GOT3 (cell line): ENCODE measurements at places on chromosomes 16 and 17.

- DNase-seq, result no peak
These were observed 8.5 kb downstream of the SNTB2 start for GRCh38 chr16:69195369-69196029.

DNA sequence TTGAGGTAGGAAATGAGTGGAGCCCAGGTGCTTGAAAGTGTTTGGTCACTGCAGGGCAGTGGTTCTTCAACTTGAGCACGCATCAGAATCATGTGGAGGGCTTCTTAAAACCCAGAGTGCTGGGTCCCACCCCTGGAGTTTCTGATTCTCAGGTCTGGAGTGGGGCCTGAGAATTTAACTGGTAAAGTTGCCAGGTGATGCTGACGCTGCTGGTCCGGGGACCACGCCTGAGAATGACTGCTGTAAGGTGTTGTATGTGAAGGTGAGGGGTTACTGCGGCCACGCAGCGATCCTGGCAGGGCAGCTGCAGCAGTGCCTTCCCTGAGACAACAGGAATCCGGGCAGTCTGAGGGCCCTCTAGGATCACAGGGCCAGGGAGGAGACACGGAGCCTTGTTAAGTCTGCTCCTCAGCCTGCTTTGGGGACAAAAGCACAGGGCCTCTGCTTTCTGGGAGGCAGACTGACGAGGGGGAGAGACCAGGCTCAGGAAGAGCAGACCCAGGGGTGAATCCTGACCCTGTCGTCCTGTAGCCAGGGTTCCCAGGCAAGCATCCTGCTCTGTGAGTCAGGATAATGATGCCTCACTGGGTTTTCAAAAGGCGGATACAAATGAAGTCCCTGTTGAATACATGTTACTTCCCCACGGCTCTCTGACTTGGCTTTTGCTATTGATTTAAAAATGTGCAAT, 16.2 kb downstream of the CCDC42 start:
- DNase-seq, result no peak

DNA sequence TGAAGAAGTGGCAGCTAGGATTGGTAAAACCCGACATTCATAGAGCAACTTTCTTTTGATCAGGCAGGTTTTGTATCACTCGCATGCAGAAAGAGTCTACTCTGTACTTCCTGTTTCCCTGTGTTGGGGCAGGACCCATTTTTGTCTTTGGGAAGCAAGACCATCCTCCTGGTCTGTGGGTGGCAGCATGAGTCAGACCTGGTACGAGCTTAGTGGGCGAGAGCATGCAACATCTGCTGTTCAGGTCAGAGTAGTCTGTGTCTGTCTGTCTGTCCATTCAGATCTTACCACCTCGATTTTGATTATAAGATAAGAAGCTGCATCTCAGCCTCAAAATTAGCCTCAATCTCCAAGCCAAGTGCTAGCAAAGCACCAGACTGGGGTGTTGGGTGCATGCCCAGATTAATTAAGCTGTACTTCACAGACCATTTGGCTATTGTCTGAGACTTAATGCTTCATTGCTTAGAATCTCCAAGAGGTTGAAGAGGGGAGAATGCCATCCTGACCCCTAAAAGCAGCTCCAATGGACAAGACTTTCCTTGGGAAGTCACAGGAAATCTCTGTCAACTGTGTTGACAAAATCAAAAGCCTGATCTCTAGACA, 110.9 kb downstream of the XYLT1 start:
- DNase-seq, result no peak

DNA sequence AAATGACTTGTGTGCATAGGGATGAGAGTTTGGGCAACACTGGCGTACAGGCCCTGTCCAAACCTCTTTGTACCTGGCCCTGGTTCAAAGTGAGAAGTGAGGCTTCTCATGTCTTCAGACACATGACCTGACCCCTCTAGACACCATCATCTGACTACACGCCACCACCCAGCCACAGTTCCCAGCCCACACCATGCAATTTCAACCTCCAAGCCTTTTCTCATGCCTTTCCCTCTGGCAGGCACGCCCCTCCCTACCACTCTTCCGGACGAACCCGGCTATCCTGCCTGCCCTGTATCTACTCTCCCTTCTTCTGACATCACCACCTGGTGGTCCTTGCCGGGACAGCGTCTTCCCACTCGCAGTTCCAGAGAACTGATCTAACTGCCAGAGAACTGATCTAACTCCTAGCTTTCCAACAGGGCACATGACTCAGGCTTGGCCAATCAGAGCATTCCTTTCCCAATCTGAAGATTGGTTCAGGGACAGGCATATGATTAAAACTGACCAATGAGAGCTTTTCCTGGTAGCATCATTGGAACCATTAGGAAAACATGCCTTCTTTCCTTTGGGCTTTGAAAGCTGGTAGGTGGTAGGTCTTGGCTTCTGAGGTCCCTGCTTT, 27.1 kb upstream of the IL21R start:
- DNase-seq, result peak; percentile 24

DNA sequence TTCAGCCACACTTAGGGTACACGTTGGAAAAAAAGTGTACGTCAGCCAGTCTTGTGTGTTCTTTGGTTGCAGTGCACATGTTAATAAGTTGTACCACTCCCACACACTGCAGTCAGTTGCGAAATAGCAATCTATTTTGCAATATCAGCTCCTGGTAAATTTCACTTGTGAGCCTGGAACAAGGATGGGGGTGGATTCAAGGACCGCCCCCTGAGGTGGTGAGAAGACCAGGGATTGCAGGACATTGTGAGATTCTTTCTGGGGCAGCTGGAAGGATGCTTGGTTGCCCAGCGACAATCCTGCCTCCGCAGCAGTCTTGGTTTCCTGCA, 78.6 kb upstream of the ZFHX3 start:
- no peak for DNase-seq

DNA sequence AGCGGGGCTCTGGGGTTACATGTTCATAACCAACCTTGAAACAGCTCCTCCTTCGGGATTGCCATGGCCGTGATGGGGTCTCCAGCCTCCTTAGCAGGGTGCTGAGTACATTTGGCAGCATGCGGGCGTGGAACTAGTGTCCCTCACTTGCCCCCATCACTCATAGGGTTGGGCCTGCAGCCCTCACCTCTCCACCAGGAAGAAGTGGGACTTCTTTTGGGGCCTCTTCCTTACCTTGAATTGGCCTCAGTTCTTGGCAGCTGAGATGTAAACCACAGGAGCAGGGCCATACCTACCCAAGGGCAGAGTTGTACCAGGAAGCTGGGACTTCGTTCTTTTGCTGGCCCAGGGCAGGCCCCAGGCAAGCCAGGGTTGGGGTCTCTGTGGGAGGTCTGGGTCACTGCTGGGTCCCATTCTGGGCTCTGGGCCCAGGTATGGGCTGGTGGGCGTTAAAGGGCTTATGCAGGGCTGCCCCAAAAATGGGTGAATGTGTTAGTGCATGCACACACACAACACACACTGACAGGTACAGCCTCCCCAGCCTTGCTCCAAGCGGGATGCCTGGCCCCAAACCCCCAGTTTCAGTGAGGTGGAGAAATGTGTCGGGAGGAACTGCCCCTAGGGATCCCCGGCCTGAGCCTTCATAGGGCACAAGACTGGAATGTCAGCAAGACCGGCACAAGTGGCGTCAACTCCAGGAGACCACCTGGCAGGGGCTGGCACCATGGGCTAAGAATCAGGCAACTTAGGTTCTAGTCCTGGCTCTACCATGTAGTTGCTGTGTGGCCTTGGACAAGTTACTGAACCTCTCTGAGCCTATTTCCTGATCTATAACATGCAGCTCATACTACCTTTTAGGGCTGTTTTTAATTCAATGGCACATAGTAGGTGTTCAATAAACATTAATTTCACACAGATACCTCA, 3.9 kb upstream of the KRT15 start:
- DNase-seq, result no peak

DNA sequence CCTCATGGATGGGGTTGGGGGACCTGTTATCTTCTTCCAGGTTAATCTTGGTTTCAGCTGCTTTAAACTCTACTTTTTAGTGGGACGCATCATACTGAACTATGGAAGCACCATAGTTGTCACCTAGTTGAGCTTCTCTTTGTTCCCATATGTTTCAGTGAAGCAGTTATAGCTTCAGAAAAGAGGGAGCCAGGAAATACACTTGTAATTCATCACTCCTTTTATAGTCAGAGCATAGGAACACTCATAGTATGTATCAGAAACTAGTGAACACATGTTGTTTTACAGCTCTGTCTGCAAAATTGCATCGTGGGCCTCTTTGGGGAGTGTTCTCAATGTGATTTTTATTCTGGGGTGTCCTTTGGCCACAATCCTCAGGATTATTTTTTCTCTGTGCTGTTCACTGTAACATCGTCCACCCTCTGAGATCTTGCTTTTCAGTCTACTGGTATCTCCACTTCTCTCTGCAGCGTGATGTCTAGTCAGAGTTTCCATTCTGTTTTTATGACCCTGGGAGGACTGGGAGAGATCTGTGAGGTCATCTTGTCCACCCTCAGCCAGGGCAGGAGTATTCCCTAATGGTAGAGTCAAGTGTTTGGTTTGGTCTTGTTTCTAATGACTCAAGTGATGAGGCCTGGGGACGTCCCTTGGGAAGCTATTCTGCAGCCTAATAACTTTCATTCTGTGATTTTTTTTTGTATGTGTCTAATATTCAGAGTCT, 585.4 kb downstream of the WWOX start:
- no peak for DNase-seq

DNA sequence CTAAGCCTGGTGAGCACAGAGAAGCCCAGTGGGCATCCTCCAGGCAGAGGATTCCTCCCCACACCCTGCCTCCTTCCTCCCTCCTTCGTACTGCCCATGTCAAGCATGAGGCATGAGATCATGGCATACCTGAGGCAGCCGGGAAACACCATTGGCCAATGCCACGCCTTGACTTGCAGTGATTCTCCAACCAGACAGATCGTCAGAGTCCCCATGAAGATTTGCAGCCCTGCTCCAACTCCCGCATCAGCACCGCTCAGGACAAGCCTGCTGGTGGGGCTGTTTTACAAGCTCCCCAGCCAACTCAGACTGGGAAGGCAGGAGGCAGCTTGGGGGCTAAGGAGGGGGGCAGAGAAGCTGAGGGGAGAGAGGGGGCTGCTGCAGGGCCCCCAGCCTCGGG, 2.9 kb upstream of the KRT16 start:
- DNase-seq, result no peak

- no peak for DNase-seq
These were observed 375.9 kb downstream of the CDH13 start for GRCh38 chr16:83002351-83003334.

DNA sequence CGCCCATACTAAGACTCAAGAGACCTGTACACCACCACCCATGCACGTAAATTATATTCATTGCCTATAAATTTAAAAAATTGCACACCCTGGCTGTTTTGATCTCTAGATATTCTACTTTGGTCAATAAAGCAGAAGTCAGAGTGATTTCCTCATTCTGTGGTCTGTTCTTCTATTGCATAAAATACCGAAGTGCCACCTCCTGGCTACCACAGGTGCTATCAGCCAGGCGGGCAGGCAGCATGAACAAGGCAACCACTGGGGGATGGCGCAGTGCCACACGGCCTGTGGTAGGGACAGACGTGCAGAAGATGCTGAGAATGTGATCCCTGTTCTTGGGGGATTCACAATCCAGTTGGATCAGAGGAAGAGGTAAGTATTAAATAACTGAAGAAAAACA, 122.3 kb downstream of the CDK5R1 start:
- no peak for DNase-seq

DNA sequence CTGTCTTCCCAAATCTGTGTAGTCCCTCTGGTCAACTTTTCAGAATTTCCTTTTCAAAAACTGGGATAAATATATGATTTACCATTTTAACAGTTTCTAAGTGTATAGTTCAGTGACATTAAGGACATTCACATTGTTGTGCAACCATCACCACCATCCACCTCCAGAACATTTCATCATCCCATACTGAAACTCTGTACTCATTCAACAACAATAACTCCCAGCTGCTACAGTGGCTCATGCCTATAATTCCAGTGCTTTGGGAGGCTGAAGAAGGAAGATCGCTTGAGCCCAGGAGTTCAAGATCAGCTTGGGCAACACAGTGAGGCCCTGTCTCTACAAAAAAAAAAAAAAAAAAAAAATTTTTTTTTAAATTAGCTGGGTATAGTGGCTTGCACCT, 131.0 kb downstream of the AATF start:
- DNase-seq, result no peak

GRCh38 chr17:14959106-14959648, 305.9 kb downstream of the PMP22 start:
- no peak for DNase-seq

- no peak for DNase-seq
These were observed 64.5 kb downstream of the NDE1 start for GRCh38 chr16:15714393-15715172.

GRCh38 chr16:85812031-85812807, 12.7 kb downstream of the COX4I1 start:
- no peak for DNase-seq

DNA sequence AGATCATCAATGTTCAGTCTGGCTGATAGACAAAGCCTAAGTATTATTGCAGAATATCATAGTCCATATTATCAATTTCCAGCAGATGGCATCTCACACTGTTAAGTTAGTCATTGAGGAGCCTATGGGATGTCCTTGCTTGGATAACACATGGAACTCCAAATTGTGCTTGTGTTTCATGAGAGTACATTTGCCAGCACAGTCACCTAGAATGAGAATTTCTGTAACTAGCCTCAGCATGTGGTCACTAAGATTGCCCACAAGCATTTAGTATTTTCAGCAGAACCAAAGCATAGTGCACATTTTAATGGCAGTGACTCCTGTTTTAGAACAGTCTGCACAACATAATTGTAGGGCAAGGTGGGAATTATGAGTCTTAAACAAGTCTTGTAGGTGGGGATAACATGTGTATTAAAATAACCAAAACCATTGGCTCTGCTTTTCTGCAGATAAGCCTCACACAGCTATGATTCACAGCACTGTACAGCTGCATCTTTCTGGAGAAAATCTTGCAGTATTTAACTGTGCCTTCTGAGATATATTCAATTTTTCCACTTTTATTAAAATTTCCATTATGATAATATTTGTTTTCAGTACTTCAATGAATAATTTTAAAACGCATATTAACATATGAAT, 882.8 kb upstream of the SOX9 start:
- DNase-seq, result no peak

DNA sequence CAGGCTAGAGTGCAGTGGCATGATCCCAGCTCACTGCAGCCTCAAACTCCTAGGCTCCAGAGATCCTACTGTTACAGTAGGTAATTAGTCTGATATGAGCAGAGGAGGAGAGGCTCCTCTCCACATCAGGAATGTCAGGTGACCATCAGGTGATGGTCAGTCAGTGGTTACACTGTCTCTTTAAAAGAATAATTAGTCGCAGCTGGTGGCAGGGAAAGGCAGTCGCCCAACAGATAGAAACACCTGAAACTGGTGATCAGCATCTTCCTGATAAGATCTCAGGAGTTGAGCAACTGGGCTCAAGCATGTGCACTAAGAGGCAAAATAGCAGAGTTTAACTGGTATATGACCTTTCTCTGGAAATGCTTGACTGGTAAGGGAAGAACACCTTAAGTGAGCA, 21.5 kb upstream of the ABCA5 start:
- no peak for DNase-seq
